Cortex of kidney (tissue), 1 donor: ENCODE measurements at places on chromosomes 7 and 10.

- no peak for DNase-seq
Measured at GRCh38 chr10:68238371-68238770, 6.5 kb upstream of the ATOH7 start.

- no peak for DNase-seq
Measured at GRCh38 chr7:131027287-131027773, 293.3 kb upstream of the KLF14 start.

- no peak for DNase-seq
Measured at GRCh38 chr10:85608706-85609105, 757.9 kb downstream of the GRID1 start.

DNA sequence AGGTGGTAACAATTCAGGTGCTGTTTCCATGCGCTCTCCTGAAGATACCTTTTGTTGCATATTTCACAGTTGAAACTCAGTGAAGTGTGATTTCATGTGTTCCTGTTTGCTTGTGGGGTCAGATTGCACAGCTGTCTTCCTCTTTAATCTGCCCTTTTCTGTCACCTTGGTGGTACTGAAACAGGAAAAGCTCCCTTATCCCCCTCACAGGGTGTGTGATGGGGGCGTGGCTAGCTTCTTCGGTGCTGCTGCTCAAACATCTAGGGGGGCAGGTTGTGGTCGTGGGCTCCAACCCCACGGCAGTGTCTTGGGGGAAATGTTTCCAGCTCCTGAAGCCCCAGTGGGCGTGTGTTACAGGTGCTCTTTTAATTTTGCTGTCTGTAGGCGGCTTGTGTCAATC is 107.4 kb upstream of the KLF14 start:
- no peak for DNase-seq

DNA sequence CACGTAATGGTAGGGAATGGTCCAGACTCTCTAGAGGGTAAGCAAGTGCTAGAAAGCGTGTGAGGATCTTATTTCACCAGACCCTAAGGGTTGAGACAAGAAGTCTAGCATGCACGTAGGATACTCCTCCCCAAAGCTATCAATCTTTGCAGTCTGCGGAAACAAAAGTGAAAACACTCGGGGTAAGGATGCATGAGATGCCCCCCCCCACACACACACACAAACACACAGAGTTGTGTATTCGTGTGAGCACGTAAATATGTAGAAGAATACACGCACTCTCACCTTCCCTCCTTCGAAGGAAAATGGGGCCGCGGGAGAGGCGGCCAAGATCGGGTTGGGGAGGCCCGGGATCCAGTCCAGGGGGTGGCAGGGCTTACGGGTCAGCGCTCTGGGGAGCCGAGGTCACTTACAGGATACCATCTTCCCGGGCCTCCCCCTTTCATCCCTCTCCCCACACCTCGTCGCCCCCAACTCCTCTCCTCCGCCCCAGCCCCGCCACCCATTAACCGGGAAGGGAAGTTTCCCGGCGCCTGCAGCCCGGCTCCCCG is 455 bp downstream of the CUL2 start:
- DNase-seq = no peak

- no peak for DNase-seq
Measured at GRCh38 chr7:99002148-99002826, 124.0 kb downstream of the TRRAP start.

DNA sequence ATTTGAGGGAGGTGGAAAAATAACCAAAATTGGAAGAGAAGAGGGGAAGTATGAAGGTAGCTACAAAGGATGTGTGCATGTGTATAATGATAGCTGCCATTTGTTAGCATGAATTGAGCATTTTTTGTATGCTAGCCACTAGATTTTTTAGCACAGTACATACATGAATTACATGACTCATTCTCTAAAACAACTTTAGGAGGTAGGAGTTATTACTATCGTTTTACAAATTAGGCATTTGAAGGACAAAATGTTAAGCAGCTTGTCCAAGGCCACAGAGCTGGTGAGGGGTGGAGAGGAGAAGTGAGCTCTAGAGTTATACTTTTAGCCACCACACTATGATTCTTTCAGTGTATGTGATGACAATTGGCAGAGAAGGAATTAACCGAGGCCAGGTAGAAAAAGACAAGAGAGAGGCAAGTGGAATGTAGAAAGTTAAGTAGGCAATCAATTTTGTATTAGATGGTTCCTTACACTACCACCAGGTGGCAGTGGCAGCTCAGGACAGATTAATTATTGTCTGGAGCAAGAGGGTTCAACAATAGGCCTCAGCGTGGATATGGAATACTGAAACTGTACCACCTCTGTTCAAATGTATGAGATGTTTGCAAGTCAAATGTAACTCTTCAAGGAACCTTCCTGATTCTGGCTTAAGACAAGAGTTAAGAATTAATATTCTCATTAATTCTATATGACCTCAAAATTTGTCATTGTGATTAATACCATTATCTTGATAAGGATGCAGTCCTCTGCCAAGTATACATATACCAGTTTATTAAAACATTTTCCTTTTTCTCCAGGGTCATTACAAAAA is 128.0 kb downstream of the MBL2 start:
- no peak for DNase-seq

- no peak for DNase-seq
Measured at GRCh38 chr10:101612086-101612485, 24.0 kb downstream of the DPCD start.

- no peak for DNase-seq
Measured at GRCh38 chr10:117547016-117547715, 4.6 kb downstream of the EMX2 start.

- no peak for DNase-seq
Measured at GRCh38 chr7:114021135-114021534, 102.3 kb upstream of the PPP1R3A start.

GRCh38 chr7:156145184-156145583 is 332.9 kb upstream of the SHH start:
- no peak for DNase-seq

DNA sequence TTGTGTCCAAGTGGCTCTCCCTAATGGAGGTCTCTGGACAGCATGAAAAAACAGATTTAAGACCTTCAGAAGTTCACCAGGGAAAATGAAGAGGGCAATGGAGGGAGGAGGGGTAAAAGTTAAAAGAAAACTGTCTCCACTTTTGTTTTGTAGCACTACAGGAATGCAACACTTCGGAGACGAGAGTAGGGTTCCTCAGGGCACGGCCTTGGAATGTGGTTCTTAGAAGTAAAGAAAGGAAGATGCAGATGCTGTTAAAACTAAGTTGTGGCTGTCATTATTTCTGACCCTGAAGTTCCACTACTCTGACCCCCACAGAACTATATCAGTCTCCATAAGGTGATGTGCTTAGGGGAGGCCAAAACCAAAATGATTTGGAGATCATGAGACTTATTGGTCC is 335.1 kb downstream of the XPNPEP1 start:
- no peak for DNase-seq

- no peak for DNase-seq
Measured at GRCh38 chr10:97435211-97435610, 9.2 kb downstream of the PGAM1 start.

GRCh38 chr7:108345710-108346336 is 110.4 kb downstream of the NRCAM start:
- no peak for DNase-seq

DNA sequence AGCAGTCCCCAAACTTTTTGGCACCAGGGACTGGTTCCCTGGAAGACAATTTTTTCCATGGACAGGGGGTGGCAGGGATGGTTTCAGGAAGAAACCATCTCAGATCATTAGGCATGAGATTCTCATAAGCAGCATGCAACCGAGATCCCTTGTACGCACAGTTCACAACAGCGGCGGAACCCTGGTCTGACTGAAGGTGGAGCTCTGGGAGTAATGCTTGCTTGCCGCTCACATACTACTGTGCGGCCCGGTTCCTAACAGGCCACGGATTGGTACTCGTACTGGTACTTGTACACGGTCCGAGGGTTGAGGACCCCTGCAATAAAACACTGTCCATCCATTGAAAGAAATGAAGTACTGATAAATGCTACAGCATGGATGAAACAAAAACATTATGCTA is 32.8 kb downstream of the MKRN1 start:
- DNase-seq = no peak

DNA sequence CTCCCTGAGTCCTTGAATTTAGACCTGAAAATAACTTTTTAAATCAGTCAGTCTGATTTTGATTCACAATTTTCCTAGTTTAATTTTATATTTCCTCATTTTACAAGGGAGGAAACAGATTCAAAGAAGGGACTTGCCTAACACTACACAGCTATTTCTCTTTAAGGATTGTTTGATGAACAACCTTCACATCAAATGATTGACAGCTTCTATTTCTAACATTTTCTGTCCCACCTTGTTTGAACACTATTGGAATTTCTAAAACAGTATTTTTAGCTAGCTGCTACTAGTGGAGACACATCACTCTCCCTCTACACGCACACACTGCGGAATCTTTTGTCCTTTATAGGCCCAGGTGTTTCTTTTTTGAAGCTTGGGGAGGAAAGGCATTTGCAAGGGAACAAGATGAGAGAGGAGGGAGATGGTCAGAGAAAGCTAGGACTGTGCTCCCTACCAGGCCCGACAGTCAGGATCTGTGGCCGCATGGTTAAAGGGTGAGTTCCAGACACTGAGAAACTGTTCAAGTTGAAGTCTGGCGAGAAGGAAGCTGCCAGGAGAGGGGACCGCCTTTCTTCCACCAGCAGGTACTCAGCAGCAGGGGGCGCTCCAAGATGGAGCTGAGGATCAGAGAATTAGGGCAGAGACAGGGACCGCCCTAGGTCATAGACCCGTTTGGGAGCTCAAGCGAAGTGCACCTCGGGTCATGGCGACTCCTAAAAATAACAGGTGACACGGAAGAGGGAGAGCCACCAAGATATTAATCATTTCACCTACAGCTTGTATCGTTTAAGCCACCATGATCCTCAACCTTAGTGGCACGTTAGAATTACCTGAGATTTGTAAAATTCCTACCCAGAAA is 49.7 kb downstream of the DNAJC12 start:
- no peak for DNase-seq

DNA sequence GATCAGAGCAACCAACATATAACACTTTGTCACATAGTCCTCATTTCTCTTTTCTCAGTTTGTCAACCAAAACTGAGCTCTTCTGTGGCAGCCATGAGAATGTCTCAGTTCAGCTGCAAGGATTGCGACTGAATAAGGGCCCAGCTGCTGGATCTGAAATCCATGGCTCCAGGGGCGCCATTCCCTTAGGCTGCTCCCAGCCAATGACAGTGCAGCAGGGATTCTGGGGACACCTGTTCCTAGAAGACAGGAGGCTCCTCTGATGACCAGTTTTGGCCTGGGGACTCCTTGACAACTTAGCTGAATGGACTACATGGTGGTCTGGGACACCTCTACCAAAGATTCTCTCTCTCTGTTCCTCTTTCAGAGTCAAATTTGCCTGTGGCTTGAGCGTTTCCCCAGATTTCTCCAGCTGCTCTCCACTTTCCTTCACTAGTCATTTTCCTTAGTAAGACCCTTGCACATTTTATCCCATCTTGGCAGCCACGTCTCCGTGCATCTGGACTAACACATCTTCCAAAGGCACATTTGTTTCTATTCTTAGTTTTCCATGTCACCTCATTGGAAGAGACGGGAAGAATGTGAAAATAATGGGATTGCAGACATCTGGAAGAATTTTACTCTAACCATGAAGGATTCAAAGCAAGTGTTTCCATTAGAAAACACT is 28.1 kb upstream of the KIF5B start:
- DNase-seq = no peak

DNA sequence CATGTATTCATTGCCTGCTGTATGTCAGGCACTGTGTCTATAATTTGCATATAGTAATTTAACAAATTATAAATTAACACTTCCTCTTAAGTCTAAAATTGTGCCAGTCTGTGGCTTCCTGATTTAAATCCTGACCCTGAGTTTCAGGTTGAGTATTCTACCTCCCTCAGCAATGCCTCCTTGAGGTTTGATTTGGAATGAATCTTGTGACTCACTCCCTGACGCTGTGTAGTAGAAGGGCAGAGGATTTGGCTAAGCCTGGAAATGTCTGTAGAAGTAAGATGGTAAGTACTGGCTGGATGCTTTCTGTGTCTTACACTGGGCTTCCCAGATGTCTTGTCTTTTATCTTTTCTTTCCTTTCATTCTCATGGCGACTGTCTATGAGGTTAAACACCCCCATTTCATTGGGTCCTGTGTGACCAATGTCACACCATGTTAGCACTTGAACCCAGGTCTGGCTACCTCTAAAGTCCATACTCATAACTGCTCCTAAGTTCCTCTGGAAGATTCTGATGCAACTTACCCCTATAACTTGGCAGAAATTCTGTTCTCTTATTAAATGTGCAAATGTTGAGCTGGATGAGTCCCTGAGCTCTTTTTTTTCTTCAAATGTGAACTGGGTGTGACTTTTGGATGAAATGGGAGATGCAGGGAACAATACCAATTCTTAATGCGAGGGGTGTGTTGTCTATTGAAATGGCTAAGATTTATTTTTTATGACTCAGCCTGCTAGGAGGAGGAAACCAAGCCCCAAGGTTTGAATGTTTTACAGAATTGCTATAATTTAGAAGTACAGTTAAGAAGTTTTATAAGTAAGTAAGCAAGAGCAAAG is 48.5 kb downstream of the PLCE1 start:
- DNase-seq = no peak

GRCh38 chr7:7223250-7223649 is 40.9 kb downstream of the C1GALT1 start:
- DNase-seq = no peak

DNA sequence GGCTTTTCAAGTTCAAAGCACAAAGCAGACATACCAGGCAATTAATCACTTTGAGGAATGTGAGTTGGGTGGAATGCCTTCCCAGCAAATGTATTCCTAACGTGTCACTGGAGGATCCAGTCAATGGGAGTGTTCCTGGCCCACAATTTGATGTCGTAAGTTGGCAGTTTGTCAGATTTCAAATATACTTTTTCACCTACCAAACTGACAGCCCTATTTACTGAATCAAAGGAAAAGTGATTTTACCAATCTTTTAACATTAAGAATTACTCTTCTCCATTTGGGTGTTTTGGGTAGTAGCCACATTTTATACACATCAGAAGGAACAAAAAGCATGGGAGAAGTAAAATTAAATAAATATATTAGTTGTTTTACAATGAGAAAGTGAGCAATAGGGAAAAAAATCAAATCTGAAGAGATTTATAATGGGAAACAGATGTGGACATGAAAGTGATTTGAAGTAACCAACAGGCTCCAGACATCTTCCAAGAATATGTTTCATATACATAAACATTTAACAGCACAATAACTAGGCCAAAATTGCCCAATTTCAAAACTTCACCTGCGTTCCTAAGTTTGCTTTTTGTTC is 222.9 kb downstream of the MTERF1 start:
- DNase-seq = no peak

DNA sequence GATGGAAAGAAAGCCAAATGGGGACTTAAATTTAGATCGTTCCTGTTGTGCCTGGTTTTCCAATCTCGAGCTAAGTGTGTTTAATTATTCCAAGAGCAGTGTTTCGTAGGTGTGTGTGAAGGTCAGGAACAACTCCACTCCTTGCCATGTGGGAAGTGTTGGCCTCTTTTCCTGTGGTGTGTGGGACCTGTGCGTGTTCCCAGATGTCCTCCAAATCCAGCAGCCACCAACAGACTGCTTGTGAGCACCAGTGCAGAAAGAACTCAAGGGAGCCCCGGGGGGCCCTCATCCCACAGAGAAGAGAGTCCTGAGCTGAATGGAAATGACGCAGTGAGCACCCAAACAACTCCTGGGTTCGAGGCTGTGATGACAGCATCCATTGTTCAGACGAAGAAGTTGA is 227.7 kb downstream of the TMEM178B start:
- no peak for DNase-seq

- no peak for DNase-seq
Measured at GRCh38 chr7:128000854-128001265, 30.4 kb downstream of the LRRC4 start.
